NCI-H187 treated with DMSO at 0.1 percent for 48 hours (cell line): ENCODE measurements at places on chromosomes 1 and 21.
A peak's percentile ranks its signal among the peaks of the same experiment; 100 is the strongest.

DNA sequence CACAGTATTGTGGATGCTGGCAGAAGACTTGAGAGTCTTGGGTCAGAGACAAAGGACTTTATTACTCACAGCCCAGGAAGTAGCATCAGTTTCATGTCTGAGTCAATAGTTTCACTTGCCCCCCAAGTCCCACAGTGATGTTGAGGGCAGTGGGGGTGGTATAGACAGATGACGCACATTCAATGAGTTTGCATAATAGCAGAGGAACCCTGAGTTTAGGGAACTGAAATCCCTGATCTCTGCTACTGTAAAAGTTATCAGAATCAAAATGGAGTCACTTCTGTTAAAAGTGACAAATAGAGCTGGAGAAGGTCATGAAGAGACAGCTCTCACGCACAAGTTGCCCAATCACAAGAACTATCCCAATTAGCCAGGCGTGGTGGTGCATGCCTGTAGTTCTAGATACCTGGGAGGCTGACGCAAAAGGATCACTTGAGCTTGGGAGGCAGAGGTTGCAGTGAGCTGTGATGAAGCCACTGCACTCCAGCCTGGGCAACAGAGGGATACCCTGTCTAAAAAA, 11.5 kb upstream of the HCRTR1 start:
- no peak for DNase-seq

GRCh38 chr1:41322101-41322661, 39.1 kb upstream of the FOXO6 start:
- no peak for DNase-seq

- no peak for DNase-seq
Measured at GRCh38 chr1:18146886-18147285, 39.3 kb downstream of the IGSF21 start.

- DNase-seq = no peak
Measured at GRCh38 chr1:206708058-206708457, 23.4 kb downstream of the MAPKAPK2 start.

GRCh38 chr1:187203257-187203656, 374.5 kb downstream of the PLA2G4A start:
- DNase-seq = no peak

- no peak for DNase-seq
Measured at GRCh38 chr1:208892147-208892546, 648.0 kb upstream of the PLXNA2 start.

DNA sequence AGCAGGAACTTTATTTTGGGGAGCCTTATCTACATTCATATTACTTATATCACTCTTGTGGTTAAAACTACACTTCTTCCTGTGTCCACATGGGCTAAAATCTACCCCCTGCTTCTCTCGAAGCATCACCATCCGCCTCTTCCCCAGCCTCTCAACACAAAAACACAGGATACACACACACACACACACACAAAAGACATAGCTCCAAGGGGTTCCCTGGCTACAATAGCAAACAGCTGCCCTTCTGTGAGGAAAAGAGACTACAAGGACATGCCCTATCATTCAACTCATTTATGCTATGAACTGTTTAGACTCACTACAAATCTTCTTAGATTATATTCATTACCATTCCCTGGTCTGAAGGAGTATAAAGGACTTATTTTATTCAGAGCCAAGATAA, 155.0 kb downstream of the PIGK start:
- no peak for DNase-seq

GRCh38 chr1:4379451-4380175, 274.8 kb upstream of the AJAP1 start:
- DNase-seq = no peak

GRCh38 chr1:183987593-183988318, 49.8 kb downstream of the COLGALT2 start:
- DNase-seq = no peak

DNA sequence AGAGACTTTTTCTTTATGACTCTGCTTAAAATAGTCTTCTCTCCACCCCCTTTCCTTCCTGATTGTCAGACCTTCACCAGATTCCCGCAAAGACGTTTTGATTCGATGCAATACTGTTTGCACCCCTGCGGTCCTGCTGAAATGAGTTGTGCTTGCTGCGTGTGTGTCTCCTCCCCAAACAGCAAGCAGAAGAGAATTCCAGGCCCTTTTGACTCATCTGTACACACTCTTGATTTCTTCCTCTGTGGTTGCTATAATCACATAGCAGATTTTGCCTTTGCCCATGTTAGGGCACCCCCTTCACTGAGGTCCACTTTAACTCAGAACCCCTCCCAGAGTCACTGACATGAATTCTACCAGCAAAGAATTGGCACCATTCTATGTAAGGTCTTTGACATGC, 136.5 kb downstream of the ZZZ3 start:
- no peak for DNase-seq

GRCh38 chr1:242211254-242212022, 212.5 kb upstream of the MAP1LC3C start:
- no peak for DNase-seq

- no peak for DNase-seq
Measured at GRCh38 chr1:184287001-184287400, 99.8 kb upstream of the C1orf21 start.

- no peak for DNase-seq
Measured at GRCh38 chr1:212922016-212922415, 28.3 kb upstream of the VASH2 start.

DNA sequence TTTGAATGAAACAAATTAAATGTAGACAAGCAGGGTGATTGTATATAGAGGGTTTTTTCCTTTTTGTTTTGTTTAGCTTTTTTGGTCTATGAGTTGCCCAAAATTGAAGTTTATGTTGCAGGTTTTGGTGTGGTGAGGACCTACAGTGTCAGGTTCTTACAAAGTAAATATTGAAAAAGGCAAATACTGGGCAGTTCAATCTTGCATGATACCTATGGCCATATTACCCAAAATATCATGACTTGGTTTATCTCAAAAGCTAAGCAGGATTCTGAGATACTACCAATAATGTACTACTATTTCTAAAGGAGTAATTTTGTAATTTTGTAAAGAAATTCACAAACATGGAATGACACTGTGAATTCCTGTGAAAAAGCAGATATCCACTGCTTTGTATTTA, 1.8 kb downstream of the DNAJB4 start:
- no peak for DNase-seq

GRCh38 chr1:9278116-9278515, 14.6 kb upstream of the SPSB1 start:
- no peak for DNase-seq

GRCh38 chr21:45877821-45878469, 103.6 kb upstream of the COL6A1 start:
- no peak for DNase-seq

DNA sequence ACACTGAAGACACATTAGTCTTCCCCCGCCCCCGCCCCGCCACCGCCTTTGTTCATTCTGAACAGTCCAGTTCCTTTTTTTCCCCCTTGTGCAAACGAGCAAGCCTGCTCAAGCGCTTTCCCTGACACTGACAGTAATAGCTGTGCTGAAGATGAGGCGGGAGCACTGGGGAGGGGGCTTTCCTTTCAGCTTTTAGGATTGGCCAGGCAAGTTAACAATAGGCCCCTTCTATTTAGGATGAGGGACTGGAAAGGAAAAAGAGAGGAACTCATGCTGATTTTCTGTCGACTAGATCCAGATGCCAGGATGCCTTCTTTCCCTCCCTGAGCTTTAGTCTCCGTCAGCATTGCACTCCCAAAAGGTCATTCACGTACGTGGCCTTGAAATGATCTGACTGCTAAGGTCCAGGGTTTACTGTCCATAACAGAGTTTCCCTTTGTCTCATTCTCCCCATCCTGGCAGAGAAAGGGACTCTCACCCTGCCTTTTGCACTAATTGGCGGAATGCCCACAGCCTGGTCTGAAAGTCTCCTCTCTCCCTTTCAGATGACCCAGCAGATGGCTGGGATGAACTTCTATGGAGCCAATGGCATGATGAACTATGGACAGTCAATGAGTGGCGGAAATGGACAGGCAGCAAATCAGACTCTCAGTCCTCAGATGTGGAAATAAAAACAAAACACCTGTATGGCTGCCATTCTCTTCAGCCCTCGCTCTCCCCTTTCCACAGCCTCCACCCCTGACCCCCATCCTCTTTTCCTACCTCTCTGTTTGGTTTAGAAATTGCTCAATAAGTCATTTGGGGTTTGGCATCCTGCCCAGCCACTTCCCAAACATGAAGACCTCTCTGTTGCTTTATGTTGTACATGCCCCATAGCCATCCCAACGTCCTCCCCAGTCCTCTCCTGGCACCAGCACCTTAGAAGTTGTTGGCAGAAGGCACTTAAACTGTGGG, 28.6 kb upstream of the ZFP69B start:
- DNase-seq = no peak

DNA sequence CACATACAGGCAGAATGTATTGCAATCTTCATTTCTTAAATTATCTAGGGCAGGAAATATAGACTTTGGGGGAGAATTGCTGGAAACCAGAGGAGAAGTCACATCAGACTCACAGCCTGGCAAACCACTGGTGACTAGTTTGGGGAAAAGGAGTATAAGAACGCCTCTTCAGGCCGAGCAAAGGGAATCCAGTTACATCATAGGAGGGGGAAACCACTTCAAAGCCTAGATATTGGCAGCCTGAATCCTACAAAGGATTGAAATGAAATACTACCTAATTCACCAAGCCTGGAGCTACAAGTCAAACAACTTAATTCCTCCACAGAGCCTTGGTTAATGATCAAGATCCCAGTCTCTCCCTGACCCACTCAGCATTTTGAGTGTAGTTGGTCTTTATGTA, 121.7 kb downstream of the SLC30A10 start:
- DNase-seq = no peak

GRCh38 chr1:38005195-38006007, at the start of gene FHL3:
Gene FHL3 (minus strand): TSS chr1:38005514. CDS start chr1:37999412, 6,102 bp downstream.
- DNase-seq = no peak

DNA sequence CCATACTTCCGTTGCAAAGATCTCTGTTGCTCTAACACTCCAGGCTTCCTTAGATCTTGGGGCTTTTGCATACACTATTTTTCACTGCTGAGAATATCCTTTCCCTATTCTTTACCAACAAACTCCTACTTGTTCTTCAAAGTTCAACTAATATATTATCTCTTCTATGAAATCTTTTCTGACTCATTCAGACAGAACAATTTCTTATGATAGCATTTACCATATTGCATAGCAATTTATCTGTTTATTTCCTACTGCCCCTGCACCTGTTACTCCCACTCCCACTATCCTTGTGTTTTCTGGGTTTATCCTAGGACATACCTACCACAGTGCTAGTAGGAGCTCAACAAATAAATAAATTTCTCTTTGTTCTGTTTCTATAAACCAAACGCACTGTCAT, 11.0 kb downstream of the GADD45A start:
- no peak for DNase-seq

DNA sequence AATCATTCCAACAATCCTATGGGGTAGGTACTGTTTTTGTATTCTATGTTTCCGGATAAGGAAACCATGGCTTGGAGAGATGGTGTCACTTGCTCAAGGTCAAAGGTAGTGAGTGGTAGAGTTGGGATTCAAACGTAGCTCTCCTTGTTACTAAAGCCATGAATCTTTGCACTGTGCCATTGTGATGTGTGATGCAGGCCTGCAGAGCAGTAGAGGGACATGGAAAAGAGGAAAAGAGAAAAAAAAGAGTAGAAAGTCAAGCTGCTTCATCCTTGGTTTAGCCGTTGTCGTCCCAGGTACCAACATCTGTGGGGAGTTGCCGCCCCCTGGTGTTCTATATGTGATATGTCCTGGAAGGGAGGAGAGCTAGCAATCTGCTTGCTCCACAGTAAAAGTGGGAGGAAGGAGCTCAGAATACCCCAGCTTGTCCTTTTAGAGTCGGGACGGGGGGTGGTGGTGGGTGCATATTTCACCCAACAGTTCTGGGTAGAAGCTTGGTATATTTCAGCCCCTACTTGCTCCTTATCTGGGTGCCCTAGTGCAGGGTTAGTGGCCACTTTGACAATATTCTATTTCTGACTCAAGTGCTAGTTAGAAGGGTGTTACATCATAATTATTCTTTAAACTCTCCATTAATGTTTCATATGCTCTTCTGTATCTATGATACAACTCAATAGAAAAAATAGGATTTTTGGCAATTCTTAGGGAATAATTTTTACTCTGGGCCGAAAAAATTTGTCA, 98.4 kb downstream of the EBNA1BP2 start:
- peak; percentile 30 for DNase-seq

DNA sequence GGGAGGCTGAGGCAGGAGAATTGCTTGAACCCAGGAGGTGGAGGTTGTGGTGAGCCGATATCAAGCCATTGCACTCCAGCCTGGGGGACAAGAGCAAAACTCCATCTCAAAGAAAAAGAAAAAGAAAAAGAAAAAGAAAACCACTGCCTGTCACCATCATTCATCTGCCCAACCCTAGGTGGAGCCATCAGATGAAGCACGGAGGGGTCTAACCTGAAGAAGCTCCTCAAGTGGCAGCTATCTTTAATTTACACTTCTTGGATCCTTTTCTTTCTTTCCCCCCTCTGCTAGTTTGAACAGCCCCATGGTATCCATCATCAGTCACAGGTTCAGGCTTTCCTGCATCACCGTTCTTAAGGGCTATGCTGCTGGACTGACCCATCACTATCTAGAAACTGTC, 57.0 kb downstream of the PLEKHA6 start:
- DNase-seq = no peak

- no peak for DNase-seq
Measured at GRCh38 chr1:152348447-152348846, 11.4 kb downstream of the FLG2 start.

DNA sequence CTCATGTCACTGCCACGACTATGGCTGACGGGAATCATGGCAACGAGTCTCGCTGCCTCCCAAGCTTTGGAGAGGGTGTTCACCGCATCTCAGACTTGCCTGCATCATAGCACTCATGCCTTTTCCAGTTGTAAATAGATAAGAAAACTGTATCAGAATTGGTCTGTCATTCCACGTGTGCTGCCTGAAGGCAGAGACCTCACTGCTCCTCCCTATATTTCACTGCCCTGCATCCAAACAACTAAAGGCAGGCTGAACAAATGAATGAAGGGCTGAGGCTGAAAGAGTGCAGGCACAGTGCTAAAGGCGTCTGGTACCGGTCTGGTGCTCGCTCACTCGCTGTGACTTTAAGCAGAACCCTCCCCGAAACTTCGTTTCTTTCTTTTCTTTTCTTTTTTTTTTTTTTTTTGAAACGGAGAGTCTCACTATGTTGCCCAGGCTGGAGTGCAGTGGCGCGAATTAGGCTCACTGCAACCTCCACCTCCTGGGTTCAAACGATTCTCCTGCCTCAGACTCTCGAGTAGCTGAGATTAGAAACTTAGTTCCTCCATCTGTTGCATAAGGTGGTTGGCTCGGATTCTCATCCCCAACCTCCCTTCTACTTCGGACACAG, 542 bp downstream of the EIF2B3 start:
- DNase-seq = no peak

GRCh38 chr1:38131024-38131585, 84.5 kb upstream of the POU3F1 start:
- no peak for DNase-seq
